ENCODE measurements at places on chromosomes 5 and 9.

DNA sequence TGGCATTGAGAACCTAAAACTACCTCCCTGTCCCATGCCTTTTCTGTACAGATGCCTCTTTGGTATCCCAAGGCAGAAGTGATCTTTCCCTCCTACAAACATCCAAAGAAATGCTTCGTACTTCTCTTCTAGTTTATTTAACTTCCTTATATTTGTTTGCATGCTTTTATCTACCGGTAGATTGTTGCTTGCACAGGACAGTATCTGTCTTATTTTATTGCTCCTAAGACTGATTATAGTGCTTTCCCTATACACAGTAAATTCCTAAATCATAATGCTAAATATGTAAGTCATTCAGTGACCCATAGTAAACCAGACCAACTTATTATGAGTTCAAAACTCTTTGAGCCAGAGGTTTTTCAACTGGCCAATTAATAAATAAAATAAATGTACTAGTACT lies 156.9 kb downstream of the PRELID2 start:
- DNase-seq, result no peak

GRCh38 chr5:58076483-58077257 lies 383.2 kb downstream of the PLK2 start:
- DNase-seq, result no peak

DNA sequence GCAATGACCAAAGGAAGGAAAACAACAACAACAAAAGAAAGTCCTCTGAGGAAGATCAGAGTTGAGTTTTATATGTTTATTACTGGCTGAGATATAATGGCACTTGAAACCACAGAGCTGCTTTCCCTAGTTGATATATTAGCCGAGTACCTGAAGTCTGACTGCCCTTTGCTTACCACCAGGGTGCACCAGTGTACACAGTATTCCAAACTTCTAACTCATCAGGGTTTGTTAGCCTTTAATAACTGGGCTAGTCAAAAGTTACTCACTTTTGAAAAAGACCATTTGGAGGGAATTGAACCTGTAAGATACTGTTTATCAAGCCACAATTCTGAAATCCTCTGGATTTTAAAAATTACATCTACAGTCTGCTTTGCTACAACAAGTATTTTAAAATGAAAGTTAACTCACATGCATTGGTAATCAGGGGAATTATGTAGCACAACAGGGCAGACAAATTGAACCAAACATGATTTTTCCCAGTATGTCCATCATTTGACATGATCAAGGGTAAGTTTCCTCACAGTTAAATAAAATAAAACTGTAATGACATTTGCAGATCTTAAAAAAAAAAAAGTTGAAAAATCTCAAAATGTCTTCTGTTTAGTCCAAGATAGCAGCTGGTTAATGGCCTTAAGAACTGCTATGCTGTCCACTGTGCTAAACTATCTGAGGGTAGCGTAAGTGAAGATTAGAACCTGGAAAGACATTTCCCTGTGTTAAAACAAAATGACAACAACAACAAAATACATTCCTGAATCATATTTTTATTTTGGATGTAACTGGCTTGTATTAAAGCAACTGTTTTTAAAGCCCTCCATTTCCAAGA lies 57.3 kb upstream of the C6 start:
- DNase-seq, result peak; percentile 60

DNA sequence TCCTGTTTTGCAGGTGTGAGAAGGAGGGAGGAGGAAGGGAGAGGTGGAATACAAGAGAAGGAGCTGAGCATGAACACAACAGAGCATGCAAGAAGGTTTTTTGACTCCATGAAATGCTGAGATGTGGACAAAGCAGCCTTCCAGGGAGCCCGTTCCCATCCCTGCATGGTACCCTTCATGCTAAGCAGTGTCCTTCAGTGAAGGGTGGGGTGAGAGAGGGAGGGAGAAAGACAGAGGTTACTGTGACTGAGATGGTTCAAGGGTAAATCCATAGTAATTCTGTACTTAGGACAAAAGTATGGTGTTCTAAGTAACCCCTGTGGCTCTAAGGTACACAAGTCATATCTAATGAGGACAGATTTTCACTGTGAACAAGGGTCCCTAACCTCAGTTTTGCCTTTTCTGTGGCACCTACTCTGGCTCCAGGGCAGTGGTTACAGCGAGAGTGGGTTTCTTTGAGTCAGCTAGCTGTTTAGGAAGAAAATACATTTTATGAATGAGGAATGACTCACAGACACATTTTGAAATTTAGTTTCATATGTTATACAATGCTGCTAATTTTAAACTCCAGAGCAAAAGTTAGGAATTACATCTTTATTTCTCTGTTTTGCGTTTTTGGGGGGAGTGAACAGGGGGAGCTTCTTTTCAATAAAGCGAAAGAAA lies 184.9 kb upstream of the SLC12A2 start:
- peak; percentile 2 for DNase-seq

GRCh38 chr5:122906768-122907167 lies 61.4 kb downstream of the SNX24 start:
- DNase-seq, result peak; percentile 42

DNA sequence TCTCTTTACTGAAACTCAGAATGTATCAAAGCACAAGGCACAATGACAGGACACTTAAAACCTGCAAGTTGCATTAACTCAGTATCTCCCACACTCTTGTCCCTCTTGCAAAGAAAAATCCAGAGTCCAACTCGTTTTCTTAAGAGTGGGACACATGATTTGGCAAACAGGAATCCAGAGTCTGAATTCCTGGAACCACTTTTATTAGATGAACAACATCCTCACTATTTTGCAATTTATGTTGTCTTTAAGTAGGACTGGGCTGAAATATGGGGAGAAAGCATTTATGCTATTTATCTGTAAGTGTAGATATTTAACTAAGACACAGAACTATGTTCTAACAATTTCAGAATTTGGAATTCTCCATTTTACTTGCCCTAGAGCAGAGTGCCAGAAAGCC lies 69.1 kb downstream of the ABCA1 start:
- DNase-seq, result peak; percentile 39

GRCh38 chr9:127065592-127065991 lies 56.8 kb downstream of the ANGPTL2 start:
- no peak for DNase-seq

DNA sequence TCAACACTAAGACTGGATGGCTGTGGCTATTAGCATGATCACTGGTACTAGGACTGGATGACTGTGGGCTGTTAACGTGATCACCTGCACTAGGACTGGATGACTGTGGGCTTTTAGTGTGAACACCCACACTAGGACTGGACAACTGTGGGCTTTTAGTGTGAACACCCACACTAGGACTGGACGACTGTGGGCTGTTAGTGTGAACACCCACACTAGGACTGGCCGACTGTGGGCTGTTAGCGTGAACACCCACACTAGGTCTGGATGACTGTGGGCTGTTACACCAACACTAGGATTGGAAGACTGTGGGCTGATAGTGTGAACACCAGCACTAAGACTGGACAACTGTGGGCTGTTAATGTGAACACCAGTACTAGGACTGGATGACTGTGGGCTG lies 329.2 kb downstream of the OSTF1 start:
- DNase-seq, result no peak

- DNase-seq, result peak; percentile 19
Measured at GRCh38 chr9:73683862-73684591, 532.4 kb downstream of the ANXA1 start.

DNA sequence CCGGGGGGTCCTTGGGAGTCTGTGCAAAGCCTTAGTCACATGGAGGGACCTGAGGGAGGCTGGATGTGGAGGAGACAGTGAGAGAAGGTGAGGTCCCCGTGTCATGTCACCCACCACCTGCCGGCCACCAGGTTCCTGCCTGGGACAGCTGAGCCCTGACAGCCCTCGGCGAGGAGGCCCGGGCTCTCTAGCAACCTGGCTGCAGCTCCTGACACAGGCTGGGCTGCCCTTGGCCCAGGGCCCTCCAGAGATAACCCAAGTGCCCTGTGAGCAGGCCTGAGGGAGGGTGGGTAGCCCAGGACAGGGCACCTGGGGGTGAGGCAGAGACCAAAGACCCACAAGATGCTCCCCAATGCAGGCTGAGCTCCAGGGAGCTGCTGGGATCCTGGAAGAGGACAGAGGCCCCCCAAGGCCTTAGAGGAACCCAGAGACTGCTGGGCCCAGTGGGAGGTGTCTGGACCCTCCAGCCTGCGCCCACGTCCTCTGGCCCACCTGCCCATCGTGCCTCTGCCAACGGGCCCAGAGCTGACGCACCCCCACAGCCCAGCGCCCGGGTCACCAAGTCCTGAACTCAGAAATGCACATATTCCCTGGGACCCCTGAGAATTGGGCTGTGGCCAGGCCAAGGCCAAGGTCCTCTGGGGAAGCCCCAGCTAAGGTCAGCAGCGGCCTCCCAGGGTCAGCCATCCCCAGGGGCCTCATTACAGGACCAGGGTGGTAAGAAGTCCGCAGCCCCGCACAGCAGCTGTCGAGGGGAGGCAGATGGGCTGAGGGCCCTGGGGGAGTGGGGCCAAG lies 8.8 kb upstream of the PTGDS start:
- DNase-seq, result no peak

GRCh38 chr5:95087816-95088317 lies 197.0 kb downstream of the MCTP1 start:
- no peak for DNase-seq

- DNase-seq, result peak; percentile 85
Measured at GRCh38 chr9:121074370-121075250, at the start of gene CNTRL. TSS of gene CNTRL (plus strand) at chr9:121074955. CDS start at chr9:121088327, 13,372 bp downstream.

GRCh38 chr5:56494300-56494731 lies 261.2 kb upstream of the ANKRD55 start:
- no peak for DNase-seq

GRCh38 chr9:18689921-18690320 lies 216.0 kb downstream of the ADAMTSL1 start:
- no peak for DNase-seq

GRCh38 chr9:70580606-70581195 lies 166.2 kb upstream of the KLF9 start:
- DNase-seq, result no peak

DNA sequence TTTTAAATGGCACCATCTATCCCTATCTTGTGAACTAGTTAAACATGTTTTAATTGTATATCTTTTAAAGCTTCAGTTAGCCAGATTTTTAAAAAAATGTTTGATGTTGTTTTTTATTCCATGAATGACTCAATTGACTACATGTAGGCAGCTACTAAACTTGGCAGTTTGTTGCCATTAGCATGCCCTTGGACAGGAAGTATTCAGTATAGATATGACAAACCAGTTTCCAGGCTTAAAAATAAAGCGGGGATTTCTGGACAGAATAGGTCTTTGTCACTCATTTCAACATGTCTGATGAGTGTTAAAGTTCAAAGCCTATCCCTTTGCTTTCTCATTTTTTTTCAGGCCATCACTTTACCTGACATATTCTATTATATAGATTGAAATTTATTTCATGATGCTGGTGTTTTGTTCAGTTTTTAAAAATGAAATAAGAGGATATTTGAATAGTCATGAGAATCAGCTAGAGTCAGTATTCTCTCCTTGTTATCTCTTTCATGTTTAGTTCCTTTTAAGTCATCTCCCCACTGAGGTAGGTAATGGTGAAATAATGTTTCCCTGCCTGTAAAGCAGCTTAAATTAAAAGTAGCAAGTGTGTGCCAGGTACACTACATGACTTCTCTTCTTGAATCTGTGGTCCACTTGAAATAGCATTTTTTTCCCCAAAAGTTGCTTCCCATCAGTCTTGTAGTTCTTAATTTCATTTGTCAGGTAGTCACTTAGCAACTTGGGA lies 11.9 kb downstream of the TNFAIP8 start:
- DNase-seq, result peak; percentile 30

DNA sequence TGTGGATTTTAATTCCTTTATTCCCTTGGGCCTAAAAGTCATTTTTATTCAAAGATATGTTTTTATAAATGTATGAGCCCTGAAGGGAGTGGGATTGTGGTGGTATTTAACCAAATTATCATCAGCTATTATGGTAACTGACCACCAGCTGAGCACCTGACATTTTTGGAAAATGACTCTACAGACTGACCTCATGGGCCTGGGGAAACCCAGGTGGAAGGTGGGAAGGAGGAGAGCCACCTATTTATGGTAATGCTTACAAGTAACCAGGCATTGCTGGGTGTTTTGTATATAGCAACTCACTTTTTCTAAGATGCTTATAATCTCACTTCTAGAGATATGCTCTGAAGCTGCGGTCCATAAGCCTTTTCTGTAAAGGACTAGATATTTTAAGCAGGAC lies 22.3 kb upstream of the NFIB start:
- no peak for DNase-seq

GRCh38 chr9:6644346-6645104 lies 1.0 kb downstream of the GLDC start:
- no peak for DNase-seq

- no peak for DNase-seq
Measured at GRCh38 chr5:91030521-91031401, 352.4 kb downstream of the ARRDC3 start.

GRCh38 chr9:136552117-136552703 lies 6.4 kb upstream of the NOTCH1 start:
- peak; percentile 79 for DNase-seq

GRCh38 chr5:149957855-149958254 lies 2.7 kb upstream of the SLC26A2 start:
- peak; percentile 67 for DNase-seq

DNA sequence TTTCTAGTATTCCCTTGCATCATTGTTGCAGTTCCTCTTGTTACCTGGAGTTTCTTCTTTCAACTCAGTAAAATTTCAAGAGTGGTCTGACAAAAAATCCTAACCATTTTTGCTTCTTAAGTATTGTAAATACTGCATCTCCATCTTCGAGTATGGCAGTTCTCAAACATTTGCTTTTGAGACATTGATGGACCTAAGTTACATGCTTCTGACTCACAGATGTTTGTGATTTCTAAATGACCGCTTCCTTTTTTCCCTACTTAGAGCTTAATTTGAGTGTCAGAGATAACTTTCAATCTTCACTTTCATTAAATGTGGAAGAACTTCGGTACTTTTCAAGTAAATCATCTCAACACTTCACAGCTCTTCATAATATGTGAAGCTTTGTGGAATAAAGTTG lies 4.2 kb downstream of the UHRF2 start:
- no peak for DNase-seq

DNA sequence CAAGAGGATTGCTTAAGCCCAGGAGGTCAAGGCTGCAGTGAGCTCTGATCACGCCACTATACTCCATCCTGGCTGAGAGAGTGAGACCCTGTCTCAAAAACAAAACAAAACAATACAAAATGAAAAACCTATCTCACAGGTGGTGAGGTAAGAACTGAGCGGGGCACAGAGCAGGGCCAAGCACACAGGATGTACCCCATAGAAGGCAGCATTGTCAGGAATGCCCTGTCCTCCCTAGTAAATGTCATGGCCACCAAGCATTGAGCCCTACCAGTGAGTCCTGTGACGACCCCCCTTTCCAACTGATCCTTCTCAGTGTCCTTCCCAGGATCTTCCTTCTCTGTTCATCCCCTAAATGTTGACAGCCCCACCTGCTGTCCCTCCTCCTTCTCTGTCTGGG lies 44.6 kb upstream of the ALDH1B1 start:
- no peak for DNase-seq

GRCh38 chr5:72436796-72437471 lies 70.3 kb downstream of the ZNF366 start:
- peak; percentile 25 for DNase-seq

- no peak for DNase-seq
Measured at GRCh38 chr9:14186096-14186495, 127.8 kb downstream of the NFIB start.

GRCh38 chr5:35855187-35855586 lies 1.5 kb upstream of the IL7R start:
- no peak for DNase-seq
